Natural killer cell treated with Interleukin-12 subunit alpha and Interleukin-12 subunit beta and Interleukin-15 and Interleukin-18, amount 100 ng/mL, for 72 hours (primary cell): ENCODE measurements at places on chromosomes 12 and 14. TPM values are rescaled to one million over a fixed set of nuclear protein-coding genes. Genes with fewer than 3 reads are reported as not detected.
A peak's percentile ranks its signal among the peaks of the same experiment; 100 is the strongest.

DNA sequence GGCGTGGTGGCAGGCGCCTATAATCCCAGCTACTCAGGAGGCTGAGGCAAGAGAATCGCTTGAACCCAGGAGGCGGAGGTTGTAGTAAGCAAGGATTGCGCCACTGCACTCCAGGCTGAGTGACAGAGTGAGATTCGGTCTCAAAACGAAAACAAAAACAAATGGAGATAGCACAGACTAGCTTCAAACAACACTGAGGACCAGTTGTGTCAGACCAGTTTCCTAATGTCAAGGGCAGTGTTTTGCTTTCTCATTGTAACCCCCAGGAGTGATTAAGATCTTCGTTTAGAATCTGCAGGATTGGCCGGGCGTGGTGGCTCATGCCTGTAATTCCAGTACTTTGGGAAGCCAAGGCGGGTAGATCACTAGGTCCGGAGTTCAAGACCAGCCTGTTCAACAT lies 18.5 kb downstream of the RPGRIP1 start:
- H3K4me1 ChIP-seq, result no peaks in the 10 kb centered on the region
- H3K27me3 ChIP-seq, result peaks cover 7% of the 10 kb centered on the region
- H3K4me3 ChIP-seq, result no peak overlapping the region
- no peak overlapping the region for H3K27ac ChIP-seq
- no peak for DNase-seq

GRCh38 chr14:24300326-24300980 lies 803 bp downstream of the NOP9 start:
- peaks cover 43% of the 10 kb centered on the region for H3K4me1 ChIP-seq
- peak overlapping the region; percentile 90 for H3K27ac ChIP-seq
- no peaks in the 10 kb centered on the region for H3K27me3 ChIP-seq
- peaks cover 16% of the 10 kb centered on the region for H3K36me3 ChIP-seq
- no peak for DNase-seq

Gene CSAD
- 43.2 TPM for total RNA-seq

Gene TAC3
- not detected for total RNA-seq

Gene TCL1B
- not detected for total RNA-seq
